ENCODE measurements at places on chromosomes 1 and 21. TPM values are rescaled to one million over a fixed set of nuclear protein-coding genes. Genes with fewer than 3 reads are reported as not detected.
A peak's percentile ranks its signal among the peaks of the same experiment; 100 is the strongest.

GRCh38 chr1:226638001-226638601 lies 89.5 kb downstream of the STUM start:
- DNase-seq = no peak

- DNase-seq = no peak
These were observed 456.1 kb downstream of the AJAP1 start for GRCh38 chr1:5110508-5110907.

DNA sequence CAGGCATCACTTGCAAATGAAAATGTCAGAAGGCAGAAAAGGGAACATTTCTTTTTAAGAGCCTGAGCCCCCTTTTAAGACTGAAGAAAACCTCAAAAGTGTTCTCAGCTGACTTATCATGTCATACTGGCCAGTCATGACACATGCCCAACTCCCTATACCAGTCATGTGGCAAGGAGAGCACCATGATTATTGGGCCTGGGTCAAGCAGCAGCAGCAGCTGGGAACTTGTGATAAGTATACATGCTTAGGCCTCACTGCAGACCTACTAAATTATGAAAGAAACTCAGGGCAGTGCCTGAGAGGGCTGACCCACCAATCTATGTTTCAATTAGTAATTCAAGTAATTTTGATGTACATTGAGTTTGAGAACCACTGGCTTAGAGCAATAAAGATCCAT lies 8.6 kb downstream of the RO60 start:
- no peak for DNase-seq

DNA sequence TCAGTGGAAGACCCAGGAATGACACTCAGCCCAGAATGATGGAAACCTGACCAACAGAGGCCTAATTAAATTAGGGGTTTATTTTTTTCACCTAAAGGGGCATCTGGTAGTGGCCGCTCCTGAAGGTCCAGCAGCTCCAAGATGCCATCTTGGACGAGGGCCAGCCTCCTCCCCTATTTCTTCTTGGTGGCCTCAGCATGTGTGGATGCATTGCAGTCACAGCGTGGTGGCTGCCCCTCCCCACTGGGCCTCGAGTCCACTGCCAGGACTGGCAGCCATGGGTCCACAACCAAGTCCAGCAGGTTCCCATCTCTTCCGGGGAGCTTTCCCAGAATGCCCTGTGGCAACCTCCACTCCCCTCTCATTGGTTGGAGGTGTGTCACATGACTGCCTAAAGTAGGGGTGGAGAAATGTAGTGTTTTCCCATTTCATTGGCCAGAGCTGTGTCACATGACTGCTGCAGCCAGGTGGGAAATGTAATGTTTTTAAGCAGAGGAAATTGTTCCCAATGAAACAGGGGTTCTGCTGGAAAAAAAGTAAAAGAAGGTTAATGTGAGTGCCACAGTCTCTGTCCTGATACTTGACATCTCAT lies 628.2 kb downstream of the PTPRU start:
- DNase-seq = no peak

GRCh38 chr1:86775395-86775794 lies 71.0 kb downstream of the SH3GLB1 start:
- no peak for DNase-seq

- DNase-seq = no peak
These were observed 76.0 kb downstream of the TIAM1 start for GRCh38 chr21:31268090-31268489.

DNA sequence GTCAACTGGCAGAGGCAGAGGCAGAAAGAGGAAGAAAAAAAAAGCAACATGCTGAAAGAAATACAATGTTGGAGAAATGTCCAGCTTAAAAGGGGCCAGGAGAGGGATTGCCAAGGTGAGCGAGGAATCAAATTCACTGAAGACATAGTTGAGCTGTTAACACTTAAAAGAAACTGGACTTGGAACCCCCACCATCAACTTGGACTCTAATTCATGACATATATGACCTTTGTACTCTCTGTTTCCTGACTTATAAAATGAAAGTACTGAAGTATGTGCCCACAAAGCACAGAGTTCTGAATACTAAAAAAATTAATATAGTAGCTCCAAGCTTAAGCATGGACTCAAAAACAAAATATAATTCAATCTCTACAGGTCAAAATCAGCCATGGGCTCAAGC lies 16.1 kb downstream of the PRR9 start:
- no peak for DNase-seq

DNA sequence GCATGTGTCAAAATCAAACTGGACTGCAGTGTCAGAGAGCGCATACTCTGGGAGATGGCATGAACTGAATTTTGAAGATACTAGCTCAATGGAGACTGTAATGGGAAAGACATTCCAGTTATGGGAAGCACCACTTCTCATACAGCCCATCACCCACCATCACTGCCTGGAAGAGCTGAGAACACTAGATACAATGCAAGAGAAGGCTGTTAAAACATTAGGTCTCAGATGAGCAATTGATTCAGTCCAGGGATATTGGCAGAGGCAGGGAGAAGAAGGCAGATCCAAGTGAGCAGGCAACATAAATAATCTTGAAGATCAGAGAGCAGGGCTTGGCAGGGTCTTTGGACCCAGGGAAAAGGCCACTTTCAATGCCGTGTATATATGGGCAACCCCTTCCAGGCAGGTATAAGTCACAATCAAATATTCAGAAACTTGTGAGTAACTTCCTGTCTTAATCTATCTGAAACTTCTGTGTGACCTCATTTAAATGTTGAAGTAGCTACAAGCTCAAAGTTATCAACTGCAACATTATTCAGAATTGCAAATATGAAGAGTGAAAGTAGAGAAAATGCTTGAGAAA lies 290.3 kb upstream of the SGIP1 start:
- DNase-seq = peak; percentile 28

DNA sequence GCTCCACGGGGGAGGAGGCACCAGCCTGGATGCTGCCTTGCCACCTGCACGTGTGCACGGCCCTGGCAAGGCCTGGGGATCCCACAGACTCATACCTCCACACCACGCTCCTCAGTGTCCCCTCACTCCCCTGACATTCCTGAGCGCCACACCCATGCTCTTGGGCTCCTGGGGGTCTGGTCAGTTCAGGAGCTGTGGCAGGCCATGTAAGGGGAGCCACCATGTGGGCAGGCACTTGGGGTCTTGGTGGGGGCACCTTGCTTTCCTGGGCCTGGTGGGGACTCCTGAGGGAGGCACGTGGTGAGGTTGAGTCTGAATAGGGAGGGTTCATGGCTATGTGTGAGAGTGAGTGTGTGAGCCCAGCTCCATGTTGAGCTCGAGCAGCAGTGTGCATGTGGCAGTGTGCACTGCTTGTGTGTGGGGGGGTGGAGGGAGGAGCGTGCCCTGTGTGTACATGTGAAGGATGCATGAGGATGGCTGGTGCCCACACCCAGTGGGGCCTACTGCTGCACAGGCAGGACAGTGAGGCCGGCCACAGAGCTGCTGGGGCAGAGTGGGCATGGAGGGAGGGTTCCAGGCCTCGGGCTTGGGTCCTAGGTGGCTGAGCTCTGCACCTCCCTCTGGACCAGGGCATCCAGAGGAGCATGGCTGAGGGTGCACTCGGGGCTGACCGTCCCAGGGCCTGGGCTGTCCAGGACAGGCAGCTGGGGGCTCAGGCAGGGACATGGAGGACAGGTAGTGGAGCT lies 1.6 kb downstream of the GJC2 start:
- DNase-seq = no peak

DNA sequence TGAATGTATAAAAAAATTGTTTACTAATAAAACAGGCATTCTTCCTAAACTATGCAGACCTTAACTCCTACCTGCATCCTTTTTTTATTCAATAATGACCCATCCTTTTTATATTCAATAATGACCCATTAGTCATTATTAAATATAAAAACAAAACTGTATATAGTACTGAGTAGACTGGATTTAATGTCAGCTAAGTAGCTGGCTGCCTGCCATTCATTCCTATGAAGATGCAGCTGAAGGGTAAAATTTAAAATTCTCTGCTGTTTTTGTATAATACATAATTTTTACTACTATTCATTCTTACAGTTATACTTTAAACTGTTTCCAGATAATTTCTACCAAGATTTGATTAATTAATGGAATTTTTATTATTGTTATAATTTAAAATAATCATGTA lies 79.3 kb downstream of the DENND1B start:
- no peak for DNase-seq

DNA sequence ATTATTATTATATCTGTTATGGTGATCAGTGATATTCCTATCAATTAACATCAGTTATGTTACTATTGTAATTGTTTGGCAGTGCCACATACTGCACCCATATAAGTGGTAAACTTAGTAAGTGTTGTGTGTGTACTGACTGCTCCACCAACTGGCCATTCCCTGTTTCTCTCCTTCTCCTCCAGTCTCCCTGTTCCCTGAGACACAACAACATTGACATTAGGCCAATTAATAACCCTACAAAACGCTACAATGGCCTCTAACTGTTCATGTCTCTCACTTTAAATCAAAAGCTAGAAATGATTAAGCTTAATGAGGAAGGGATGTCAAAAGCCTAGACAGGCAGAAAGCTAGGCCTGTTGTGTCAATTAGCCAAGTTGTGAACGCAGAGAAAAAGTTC lies 6.6 kb upstream of the THRAP3 start:
- DNase-seq = peak; percentile 53

DNA sequence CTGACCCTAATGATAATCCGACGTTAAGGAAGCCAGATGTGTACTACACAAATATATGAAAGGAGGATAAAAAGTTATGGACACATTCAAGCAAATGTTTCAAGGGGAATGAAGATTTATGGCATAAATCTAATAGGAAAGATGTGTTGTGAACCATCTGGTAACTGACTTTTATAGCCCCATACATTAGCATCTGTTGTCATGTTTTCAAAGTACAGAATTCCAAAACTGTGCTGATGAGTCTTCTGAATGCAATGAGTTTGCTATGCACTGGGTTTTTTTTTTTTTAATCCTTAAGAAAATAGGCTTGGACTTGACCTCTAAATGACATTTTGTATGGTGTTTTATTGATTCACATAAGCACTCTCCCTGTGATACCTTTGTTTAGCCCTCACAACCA lies 158.5 kb upstream of the ESRRG start:
- DNase-seq = no peak

GRCh38 chr1:66729119-66729518 lies 23.1 kb upstream of the DYNLT5 start:
- DNase-seq = peak; percentile 95

DNA sequence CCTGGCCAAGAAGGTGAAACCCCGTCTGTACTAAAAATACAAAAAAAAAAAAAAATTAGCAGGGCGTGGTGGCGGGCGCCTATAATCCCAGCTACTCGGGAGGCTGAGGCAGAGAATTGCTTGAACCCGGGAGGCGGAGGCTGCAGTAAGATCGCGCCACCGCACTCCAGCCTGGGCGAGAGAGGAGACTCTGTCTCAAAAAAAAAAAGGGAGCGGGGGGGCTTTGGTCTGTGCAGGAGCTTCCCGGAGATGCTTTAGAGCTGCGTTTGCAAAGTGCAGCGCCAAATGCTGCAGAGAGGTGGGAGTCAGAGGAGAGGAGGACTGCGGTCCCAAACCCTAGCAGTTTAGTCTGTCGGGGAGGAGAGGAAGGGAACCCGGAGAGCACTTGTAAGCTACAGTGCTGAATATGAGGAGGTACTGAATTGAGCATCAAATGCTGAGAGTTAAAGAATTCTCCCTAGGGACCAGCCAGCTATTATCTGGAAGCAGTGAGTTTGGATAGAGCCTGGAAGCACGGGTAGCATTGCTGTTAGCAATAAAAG lies 569 bp downstream of the FALEC start:
- DNase-seq = peak; percentile 13

- DNase-seq = peak; percentile 76
These were observed 19.5 kb downstream of the SZRD1 start for GRCh38 chr1:16386454-16387113.

DNA sequence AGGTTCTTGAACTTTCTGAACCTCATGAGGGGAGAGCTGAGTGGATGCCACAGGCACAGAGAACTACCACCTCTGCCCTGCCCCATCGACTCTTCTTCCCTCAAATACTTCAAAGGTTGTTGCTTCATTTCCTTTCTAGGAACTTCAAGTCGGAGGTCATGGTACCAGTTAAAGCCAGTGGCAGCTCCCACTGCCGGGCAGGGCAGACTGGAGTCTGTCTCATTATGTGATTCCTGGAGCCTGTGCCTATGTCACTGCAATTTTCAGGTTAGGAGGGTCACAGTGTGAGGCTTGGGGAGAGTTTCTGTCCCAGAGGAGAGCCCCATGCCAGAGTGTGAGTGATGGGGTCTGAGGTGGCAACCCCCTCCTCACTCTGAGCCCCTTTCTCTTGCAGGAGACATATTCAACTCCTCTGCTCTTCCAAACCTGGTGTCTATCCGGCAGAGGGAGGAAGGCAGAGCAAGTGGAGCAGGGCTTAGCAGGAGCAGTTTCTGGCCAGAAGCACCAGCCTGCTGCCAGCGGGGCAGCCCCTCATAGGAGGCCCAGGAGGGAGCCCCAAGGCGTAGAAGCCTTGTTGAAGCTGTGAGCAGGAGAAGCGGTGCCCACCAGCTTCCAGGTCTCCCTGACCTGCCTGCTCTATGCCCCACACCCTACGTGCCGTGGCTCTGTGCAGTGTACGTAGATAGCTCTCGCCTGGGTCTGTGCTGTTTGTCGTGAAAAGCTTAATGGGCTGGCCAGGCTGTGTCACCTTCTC lies 29.3 kb downstream of the CAMK1G start:
- no peak for DNase-seq

- no peak for DNase-seq
These were observed 311.5 kb upstream of the DEPDC1 start for GRCh38 chr1:68808351-68808750.

- no peak for DNase-seq
These were observed 89.2 kb upstream of the IGSF21 start for GRCh38 chr1:18018366-18018765.

DNA sequence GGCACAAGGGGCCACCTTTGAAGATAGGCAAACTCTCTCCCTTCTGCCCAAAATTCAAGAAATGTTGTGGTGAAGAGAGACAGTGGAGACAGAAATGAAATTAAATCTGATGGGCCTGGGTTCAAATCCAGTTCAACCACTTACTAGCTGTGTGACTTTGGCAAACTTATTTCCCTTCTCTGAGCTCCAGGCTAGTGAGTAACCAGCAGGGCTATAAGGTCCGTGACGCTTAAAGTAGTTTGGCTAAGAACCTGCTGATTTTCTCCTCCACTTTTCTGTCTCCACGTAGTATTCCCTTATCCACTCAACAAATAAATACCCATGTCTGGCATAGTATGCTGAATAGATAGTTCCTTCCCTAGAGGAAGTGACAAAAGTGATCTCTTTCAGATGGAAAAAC lies 1.9 kb downstream of the SLC2A1 start:
- DNase-seq = no peak

DNA sequence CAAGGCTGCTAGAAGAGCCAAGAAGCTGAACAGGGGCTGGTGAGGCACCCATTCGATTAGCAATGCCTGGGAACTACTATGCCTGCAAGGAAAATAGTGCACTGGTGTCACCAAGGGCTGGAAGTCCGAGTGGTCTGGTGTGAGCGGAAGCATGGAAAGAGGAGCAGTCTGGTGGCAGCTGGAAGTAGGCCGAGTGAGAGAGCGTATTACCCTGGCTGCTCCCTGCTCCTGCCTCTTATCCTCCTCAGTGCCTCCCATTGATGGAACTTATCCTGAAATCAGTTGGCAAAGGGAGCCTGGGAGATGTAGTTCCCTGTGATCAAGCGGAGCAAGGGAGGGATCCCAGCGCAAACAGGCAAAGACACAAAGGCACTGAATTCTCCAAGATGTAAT lies 9.6 kb downstream of the SMAP2 start:
- DNase-seq = no peak

The CRNN gene
- not detected for total RNA-seq

The WNT3A gene
- not detected for total RNA-seq

The FAAH gene
- 2.6 TPM for total RNA-seq

The PCBP3 gene
- not detected for total RNA-seq

The CATSPERE gene
- 0.42 TPM for total RNA-seq

The KRTAP26-1 gene
- total RNA-seq = not detected

The UTS2 gene
- total RNA-seq = not detected

The MPL gene
- total RNA-seq = not detected

Data from dermis blood vessel endothelial cell (primary cell).